Activated naive CD4-positive, alpha-beta T cell treated with anti-CD3 and anti-CD28 coated beads for 36 hours (primary cell): ENCODE measurements at places on chromosomes 6 and 20.

- no peak for DNase-seq
Measured at GRCh38 chr6:136607204-136607931, 57.1 kb upstream of the MAP7 start.

DNA sequence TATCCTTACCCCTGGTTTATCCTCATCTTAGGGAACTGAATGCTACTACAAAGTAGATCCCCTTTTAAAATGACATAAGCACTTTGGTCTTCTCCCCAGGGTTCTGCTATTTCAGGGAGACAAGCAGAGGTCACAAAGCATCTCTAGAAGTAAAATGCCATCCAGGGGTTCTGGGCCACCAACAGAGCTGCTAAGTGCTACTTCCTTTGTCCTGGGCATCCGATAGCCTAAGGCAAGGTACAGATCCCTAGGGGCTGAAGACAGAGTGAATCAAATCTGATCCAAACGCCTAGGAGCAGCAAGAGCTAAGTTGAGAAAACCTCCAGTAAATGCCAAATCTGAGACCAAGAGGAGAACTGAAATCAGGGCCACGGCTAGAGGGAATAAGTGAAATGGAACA is 161.2 kb downstream of the PTPRT start:
- DNase-seq, result no peak

DNA sequence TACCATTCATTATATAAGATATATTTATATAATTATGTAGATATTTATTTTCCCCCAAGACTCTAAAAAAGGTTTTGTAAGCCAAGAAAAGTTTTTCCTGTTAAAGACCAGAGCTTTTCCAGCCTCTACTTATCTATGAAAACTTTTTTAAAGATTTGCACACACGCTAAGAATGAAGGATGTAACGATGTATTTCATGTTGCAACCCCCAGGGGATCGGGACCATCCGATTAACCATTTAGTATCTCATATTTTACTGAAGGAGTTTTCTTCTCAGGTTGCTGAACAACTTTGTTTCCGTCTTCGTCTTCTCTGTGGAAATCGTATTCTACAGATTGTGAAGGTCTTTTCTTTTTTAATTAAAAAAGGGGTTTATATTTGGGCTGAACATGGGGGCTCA is 70.0 kb upstream of the SASH1 start:
- DNase-seq, result no peak

GRCh38 chr6:44960898-44961297 is 367.2 kb upstream of the RUNX2 start:
- no peak for DNase-seq
